KG1 (cell line): ENCODE measurements at places on chromosomes 1 and 21.

- no peak for DNase-seq
Measured at GRCh38 chr1:36133484-36133883, 8.5 kb upstream of the COL8A2 start.

DNA sequence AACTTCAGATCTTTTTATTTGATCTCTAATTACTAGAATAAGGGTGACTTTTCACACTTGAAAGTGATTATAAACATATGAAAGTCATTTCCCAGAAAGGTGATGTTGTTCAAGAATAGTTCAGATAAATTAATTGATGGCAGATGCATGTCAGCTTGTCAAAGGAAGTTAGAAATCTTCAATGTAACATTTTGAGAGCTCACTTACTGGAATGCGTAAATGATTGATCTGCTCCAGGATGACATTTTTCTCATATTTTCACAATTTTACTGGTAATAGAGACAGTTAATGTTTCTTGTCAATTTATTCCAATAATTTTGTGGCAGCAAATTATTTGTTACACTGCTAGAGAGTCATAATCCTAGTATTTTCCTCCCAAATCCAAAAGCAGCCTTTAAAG lies 424.2 kb downstream of the PLA2G4A start:
- DNase-seq = no peak

GRCh38 chr1:115506924-115507589 lies 134.7 kb upstream of the VANGL1 start:
- no peak for DNase-seq

DNA sequence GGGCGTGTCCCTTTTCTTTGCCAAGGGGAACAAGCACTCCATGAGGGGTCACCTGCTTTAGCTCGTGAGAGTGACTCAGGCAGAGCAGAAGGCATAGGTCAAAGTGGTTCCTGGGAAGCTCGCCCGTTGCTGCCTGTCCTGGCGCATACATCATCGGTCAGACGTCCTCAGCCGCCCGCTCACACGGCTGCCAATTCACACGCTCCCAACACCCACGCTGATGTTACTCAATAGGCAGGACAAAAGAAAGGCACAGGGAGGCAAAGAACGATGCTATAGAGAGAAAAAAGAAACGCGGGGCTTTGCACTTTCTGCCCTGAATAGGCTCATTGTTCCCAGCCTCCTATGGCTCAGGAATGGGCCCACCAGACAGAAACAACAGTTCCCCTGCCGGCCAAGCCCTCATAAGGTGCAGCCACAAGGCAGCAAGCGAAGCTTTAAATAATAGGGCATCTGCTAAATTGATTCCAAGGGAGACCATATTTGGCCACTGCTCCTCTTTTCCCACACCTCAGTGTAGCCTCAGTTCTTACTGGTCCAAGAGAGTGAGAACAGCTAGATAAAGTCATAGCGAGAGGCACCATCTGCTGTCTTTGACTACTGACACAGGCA lies 38.7 kb downstream of the VTCN1 start:
- no peak for DNase-seq

GRCh38 chr21:34276711-34277425 lies 86.9 kb upstream of the KCNE2 start:
- no peak for DNase-seq

DNA sequence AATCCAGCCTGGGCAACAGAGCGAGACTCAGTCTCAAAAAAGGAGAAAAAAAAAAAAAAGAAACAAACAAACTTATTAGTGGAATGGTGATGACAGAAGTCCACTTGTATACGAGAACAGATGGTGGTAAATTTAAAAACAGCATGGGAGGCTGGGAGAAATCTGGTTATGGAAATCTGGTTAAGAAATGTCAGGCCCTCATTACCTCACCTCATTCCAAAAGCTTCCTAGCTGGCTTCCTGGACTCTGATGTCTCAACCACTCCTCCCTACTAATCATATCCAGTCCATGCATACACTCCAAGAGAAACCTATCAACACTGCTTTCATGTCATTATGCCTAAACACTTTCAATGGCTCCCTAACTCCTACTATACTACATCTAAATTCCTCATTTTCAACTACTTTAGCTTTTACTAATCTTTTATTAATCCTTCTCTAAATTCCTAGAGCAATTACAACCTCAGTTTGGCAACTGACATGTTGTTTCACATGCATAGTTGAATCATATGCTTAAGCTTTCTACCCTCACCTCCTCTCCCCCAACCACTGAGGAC lies 52.9 kb downstream of the FOXJ3 start:
- DNase-seq = no peak

DNA sequence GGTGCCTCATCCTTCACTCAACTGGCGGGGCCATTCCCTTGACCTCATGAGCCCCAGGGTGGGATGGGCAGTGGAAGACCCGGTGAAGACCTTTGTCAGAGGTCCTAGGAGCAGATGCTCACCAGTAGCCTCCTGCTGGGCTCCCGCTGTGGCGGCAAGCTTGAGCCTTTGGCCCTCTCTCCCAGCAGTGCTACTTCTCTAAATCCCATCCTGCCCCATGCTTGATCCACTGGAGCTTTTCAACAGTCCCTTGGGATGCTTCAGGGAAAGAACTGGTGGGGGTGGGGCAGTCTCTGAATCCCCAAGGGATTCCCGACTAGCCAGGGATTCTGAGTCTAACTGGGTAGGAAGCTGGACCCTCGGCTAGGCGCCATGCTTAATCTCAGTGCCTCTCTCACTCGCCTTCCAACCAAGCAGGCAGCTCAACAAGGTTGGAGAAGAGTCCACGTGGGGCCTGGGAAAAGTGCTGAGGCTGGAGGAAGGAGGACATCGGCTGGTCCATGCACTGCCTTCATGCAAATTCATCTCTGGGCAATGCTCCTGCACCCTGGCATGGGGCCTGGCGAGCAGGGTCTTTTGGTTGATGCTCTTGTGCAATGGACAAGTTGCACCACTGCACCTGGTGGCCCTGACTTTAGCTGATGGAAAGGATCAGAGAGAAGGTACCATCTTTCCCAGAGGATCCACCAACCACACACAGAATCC lies 190.3 kb downstream of the GRIK3 start:
- no peak for DNase-seq

DNA sequence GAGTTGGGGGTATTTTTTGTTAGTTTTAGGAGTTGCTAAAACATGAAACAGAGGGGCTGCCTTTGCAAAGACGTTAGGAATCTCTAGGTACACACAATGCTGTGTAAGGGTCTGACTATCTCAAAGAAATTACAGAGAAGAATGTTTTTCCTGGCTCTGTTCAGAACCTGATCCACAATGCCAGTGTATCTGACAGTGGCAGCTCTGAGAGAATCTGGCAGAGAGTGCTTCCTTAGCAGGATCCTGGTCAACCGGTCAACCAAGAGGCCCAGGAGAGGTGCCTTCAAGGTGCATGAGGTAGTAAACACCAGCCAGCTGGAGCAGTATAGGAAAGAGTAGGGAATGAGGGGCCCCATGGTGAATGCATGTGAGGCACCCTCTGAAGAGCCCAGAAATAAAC lies 40.9 kb upstream of the RGS1 start:
- no peak for DNase-seq

- DNase-seq = no peak
Measured at GRCh38 chr1:223315665-223316064, 48.3 kb downstream of the SUSD4 start.

GRCh38 chr1:223845037-223845809 lies 524 bp downstream of the TP53BP2 start:
- DNase-seq = no peak

- DNase-seq = no peak
Measured at GRCh38 chr1:220841293-220841692, 38.0 kb upstream of the HLX start.

DNA sequence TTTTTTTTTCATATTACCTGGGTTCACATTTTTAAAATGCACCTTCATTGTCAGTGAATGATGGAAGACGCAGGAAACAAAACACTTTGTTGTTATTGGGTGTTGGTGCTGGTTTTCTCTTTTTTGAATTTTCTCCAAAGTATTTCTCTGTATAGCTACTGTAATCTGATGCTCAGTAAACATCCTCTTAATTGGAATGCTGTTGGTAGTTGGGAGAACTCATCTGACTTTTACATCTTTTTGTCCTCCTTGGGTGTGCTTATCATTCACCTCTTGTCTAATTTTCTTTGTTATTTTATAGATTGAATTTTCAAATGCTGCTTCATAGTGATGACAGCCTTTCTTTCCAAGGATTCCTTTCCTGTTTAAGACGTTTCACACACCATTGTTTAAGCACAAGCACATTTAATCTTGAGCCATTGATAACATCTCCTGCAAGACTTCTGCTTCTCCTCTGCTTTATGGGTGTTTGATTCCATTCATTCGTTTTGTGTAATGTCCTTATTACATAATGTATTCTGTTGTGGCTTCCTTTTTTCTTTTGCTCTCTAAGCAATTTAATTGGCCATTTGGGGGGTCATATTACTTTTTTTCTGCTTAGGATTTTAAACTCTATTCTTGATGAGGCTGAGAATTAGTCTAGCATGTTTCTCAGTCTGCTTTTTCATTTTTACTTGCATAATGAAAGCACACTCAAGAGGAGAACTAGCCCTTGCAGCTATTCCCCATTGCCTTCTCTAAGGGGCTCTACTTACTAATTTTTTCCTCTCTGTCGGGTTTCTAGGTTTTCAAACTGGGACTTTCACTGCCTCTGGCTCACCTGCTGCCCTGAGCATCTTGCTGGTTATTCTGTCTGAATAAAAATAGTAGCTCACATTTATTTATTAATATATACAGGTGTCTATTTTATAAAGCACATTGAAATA lies 42.0 kb upstream of the CD34 start:
- DNase-seq = no peak

DNA sequence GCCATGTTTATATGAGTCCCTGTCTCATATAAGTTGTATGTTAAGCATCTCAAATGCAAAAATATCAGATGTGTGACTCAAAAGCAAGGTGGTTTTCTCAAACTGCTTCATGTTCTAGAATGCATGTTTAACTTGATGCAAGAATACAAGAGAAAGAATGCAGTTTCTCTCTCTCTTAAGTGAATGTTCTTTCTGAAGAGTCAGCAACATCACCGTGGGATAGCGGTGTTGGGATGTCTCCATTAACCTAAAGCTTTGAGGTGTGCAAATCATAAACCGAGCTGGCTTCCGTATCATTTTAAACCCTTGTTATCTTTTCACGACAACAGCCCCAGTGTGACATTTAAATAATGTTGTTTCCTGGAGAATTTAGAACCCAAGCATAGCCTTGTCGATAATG lies 48.4 kb upstream of the TARBP1 start:
- DNase-seq = no peak

DNA sequence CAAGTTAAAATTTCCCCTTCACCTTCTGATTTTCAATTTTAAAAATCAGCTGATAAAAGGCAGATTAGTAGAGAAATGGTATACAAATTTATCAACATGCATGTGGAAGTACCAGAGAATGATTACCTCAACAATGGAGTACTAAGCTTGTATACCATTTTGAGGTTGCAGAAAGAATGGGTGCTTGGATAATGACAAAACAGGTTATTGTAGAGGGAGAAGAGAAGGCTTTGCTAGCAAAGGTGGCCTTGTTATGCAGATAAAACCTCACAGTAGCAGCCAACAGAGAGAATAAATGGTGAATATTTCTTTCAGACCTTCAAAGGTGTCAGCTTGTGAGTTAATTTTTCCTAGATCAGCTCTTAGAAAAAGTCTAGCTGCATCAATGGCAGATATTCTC lies 1174.9 kb upstream of the ADGRL4 start:
- DNase-seq = no peak

- no peak for DNase-seq
Measured at GRCh38 chr1:198370996-198371395, 169.5 kb downstream of the ATP6V1G3 start.

DNA sequence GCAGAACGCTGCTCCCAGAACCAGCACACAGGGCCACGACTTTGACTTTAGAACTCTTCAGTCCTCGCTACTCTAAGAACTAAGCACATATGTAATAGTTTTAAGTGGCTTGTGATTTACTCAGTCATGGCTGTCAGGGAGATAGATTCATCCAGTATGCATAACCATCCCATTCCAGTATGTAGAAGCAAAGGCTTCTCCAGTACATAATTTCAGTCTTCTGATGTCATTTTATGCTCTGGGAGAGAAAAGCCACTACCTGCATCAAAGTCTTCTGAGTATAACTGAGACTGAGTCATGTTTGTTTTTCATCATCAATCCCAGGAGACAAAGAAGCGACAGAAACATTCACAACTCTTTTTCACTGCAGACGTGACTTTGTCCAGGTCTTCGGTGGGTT lies 885.7 kb downstream of the PLA2G4A start:
- DNase-seq = no peak

GRCh38 chr1:221897321-221897721 lies 155.4 kb upstream of the DUSP10 start:
- no peak for DNase-seq

GRCh38 chr1:232110281-232111090 lies 483.9 kb downstream of the DISC1 start:
- DNase-seq = no peak

DNA sequence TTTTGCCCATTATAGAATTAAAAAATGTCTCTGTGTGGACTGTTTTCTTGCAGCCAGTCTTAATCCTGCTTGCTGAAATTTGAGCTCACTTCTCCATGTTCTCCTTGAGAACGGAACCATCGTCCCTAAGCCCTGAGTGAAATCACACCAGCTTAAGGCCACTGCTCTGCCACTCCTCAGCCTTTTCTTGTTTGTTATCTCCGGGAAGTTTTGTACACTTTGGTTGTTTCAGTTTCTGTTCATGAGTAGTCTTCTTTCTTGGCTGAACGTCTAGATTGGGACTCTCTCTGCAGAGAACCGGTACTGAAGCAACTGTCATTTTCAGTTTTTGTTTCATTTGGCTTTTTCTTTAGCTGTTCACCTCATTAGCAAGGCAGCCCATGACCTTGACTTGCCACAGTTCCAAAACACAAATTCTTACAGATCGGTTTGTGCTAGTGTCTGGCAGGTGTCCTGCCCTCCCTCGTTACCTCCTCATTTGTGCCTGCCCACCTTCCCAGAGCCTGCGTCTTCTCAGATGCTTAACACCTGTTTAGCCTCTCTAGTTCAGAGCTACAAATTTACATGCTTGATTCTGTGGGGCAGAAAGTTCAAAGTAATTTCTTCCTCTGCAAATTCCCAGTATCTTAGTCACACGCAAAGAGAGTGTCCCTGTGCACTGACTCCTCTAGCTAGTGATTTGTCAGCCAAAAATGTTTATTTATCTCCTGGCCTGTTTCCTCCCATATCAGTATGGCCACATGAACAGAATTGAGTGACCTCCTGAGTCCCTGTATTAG lies 12.4 kb downstream of the PSEN2 start:
- no peak for DNase-seq

GRCh38 chr1:160605792-160606479 lies 26.6 kb upstream of the CD84 start:
- DNase-seq = no peak

- no peak for DNase-seq
Measured at GRCh38 chr1:176803042-176803441, 340.1 kb downstream of the PAPPA2 start.
